Effector CD8-positive, alpha-beta T cell (primary cell): ENCODE measurements at places on chromosomes 16 and 17.

GRCh38 chr16:28977703-28978662 is 3.4 kb downstream of the SPNS1 start:
- no peak for DNase-seq

- DNase-seq = no peak
Observed at GRCh38 chr16:23729503-23730424, 16.7 kb upstream of the ERN2 start.

- DNase-seq = no peak
Observed at GRCh38 chr16:50709980-50710379, 16.6 kb downstream of the NOD2 start.

DNA sequence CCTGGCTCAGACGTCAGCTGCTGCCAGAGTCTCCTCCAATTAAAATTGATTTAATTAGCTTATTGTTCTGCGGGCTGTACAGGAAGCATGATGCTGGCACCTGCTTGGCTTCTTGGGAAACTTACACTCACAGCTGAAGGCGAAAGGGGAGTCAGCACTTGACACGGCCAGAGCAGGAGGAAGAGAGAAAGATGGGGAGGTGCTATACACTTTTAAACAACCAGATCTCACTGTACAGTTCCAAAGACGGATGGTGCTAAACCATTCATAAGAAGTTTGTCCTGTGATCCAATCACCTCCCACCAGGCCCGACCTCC is 1.4 kb upstream of the PRDM7 start:
- no peak for DNase-seq

DNA sequence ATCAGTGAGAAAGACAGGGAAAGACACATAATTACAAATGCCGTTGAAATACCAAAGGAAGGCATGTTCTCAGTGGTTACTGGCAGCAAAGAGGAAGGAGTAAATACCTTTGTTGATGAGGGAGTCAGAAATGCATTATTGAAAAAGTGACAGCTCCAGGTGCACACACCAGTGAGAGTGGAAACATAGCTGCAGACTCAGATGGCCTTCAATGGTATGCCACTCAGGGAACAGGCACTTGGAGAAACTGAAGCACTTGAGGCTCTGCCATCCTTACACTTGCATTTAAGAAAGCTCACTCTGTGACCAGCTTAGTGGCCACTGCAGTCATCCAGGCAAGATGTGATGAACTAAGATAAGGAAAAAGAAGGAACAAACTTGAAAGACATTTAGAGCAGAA is 29.9 kb downstream of the NOG start:
- no peak for DNase-seq

DNA sequence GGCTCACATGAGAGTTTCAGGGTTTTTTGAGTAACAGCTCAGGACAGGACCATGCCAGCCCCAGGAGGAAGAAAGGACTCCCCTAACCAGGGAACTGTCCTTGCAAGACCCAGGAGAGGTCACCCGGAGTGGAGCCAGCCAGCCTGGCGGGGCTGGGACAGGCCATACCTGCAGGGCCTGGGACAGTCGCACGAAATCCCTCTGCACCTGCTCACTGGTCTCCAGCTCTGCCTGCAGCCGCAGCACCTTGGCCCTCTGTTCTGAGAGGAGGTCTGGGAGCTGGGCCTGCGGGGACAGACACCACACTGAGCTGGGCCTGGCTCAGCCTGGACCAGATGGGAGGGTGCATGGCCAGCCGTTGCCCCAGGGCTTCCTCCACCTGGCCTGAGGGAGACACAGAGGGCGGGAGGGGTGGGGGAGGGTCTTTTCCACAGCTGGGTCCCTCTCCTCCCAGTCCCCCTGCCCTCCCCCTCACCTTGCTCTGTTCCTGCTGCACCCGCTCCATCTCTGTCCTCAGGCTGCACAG is 19.7 kb downstream of the RABEP2 start:
- DNase-seq = no peak

GRCh38 chr17:44077595-44077909 is 7.0 kb downstream of the G6PC3 start:
- DNase-seq = no peak

DNA sequence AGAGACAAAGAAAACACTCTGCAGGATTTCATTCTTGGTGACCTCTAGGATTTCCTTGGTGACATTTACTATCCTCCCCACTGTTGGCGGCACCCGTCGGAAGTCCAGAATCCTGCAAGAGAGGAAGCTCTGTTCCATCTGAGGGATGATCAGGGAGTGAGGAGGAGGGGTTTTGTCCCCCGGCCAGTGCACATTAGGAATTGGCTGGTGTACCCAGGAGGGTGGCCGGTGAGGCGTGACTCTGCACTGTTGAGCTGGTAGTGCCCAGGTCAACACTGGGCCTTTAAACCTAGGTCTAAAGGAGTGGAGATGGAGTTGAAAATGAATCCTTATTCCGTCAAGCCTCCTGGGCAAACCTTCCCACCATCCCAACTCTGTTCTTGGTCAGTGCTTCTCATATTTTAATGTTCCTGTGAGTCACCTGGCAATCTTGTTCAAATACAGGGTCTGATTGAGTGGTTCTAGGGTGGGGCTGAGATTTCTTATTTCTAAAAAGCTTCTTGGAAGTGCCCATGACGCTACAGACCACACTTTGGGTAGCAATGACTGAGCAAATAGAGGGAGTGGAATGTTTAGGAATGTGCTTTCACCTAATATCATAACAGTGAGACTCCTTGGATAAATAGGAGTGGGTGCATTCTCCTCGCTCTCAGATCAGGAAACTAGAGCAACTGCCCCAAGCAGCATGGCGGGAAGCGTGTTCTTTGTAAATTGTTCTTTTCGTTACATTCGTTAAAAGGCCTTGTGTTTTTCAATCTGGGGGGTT is 30.7 kb downstream of the PRKAR1A start:
- no peak for DNase-seq
